ENCODE measurements at places on chromosomes 16 and 17. TPM values are rescaled to one million over a fixed set of nuclear protein-coding genes. Genes with fewer than 3 reads are reported as not detected.
A peak's percentile ranks its signal among the peaks of the same experiment; 100 is the strongest.

DNA sequence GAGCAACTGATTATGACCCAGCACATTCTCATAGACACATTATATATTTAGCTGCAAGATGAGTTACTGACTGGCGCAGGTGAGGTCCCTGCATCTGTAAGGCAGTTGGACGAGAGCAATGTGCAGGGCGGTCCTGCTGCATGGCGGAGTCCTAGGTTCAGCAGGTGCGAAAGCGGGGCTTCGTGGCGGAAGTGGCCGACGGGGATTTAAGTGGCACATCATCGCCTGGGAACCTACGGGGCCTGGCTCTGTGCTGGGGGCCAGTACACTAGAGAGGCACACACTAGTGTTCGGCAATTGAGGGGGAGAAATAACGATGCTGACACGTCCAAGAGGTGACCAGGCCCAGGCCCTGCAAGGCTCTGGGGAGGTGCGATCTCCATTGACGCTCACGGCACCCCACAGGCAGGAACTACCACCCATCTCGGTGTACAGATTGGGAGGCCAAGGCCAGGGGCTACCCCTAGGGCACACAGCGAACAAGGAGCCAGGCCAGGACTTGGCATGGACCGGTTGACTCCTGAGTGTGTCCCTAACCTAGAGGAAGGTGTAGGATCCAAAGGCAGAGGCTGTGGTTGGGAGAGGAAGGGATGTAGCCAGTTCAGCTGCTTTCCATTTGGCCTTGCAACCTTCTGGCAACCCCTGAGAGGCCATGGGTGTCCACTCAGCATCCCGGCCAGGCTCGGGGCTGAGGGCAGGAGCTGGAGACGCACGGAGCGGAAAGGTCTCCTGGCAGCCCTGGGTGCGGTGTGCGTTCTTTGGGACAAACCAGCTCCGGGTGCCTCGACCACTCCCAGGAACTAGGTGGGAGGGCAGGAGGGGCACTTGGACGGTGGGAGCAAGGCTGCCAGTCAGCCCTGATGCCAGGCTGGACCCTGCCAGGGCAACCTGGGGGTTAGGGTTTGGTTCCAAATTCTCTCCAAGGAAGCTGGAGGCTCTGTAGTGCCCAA is 103.9 kb upstream of the CREBBP start:
- DNase-seq = no peak

DNA sequence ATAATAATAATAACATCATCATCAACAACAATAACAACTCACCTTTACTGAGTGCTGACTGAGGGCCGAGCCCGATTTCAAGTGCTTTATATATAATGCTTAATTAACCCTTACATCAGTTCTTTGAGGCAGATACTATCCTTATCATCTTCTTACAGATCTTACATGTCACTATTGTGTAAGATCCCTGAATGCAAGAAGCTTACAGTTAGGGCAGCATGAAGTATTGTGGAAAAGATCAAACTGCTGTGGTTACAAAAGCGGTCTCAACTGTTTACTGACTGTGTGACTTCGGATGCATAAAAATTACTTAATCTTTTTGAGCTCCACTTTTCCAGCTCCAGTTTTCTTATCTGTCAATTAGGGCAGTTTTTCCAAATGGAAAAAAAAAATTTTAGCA is 3.3 kb downstream of the VAT1 start:
- DNase-seq = no peak

- DNase-seq = no peak
These were observed 25.8 kb upstream of the C1QTNF8 start for GRCh38 chr16:1121601-1122397.

- no peak for DNase-seq
These were observed 23.2 kb downstream of the NT5M start for GRCh38 chr17:17326275-17326875.

DNA sequence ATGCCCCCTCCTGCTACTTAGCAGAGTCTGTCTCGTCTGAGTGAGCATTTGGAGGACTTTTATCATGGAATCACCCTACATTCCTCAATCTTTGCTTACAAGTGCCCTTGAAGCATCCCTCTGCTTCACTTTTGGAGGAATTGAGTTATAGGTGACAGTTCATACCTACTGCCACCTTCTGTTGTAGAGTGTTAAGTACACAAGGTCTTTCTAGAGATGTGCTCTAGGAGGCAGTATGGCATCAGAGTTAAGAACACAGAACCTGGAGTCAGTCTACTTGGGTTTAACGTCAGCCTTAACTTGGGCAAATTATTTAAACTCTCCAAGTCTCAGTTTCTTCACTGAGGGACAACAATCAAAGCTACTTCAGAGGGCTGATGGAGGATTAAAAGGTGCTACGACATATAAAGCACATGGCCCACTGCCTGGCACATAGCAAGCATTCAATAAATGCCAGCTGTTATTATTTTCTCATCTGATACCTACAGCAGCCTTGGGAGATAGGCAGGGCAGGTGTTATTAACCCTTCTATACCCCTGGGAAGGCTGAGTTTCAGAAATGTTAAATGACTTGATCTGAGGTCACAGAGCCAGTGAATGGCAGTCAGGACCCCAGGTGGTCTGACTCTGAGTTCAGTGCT is 62.2 kb downstream of the UTP18 start:
- DNase-seq = peak; percentile 20

- DNase-seq = no peak
These were observed 439.2 kb upstream of the SOX9 start for GRCh38 chr17:71681427-71682173.

GRCh38 chr17:60231691-60232090 is 81.9 kb downstream of the CA4 start:
- no peak for DNase-seq

- peak; percentile 95 for DNase-seq
These were observed at the start of gene XYLT2 for GRCh38 chr17:50345432-50346312. XYLT2 (plus strand) TSS chr17:50346126; CDS start chr17:50346141, 15 bp downstream.

- peak; percentile 82 for DNase-seq
These were observed 742 bp downstream of the PFN1 start for GRCh38 chr17:4947411-4948165.

DNA sequence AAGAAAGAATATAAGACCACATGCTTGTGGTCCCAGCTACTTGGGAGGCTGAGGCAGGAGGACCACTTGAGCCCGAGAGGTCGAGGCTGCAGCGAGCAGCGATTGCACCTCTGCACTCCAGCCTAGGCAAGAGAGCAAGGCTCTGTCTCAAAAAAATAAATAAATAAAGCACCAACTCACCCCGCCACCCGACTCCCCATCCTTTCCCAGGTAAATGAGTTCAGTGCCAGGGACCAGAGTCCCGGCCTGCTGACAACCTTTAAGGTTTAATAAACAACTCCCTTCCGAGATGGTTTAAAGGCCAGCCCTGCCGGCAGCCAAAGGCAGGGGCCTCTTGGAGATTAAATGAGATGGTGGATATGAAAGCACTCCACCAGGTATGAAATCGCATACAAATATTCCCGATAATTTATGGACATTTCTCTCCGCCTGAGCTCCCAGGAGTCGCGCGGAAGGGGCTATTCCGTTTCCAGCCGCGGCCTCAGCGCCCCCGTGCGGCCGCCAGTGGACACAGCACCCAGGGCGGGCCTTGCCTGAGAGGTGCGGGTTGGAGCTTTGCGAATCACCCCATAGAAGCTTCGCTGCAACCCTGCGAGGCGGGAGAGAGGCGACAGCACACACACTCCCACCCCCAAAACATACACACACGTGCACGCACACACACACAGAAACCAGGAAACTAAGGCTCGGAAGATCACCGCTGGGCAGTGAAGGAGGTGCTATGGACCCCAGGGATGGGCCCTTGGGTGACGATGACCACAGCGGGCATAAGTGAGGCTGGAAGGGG is 4.0 kb upstream of the RPL38 start:
- peak; percentile 54 for DNase-seq

GRCh38 chr17:81502471-81503017 is 10.1 kb downstream of the ACTG1 start:
- DNase-seq = no peak

DNA sequence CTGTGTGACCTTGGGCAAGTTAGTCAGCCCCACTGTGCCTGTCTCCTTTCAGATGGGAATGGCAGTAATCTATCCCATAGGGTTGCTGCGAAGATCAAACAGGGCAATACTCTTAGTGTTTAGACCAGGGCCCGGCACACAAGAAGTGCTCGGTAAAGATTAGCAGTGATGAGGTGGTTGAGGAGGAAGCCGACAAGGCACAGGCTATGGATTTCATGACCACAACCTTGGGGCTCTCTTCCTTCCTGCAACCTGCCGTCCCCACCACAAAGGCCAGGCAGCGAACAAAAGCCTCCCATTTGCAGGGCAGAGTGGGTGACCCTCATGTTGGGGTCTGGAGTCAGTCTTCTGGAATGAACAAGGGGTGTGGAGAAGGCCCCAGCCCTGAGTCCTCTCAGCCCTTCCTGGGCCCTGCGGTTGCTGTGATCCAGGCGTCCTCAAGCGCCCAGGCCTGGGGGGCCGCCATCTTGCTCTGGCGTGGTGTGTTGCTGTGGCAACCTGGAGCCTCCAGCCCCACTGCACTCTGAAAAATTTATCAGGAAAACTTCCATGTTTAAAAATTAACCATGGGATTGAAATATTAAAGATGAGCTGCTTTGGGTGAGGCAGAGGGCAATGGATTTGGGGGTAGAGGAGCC is 9.8 kb downstream of the ADAM11 start:
- no peak for DNase-seq

- DNase-seq = no peak
These were observed 15.7 kb downstream of the UNC119 start for GRCh38 chr17:28536532-28537218.

- DNase-seq = no peak
These were observed 175.9 kb downstream of the SPECC1 start for GRCh38 chr17:20184977-20185619.

DNA sequence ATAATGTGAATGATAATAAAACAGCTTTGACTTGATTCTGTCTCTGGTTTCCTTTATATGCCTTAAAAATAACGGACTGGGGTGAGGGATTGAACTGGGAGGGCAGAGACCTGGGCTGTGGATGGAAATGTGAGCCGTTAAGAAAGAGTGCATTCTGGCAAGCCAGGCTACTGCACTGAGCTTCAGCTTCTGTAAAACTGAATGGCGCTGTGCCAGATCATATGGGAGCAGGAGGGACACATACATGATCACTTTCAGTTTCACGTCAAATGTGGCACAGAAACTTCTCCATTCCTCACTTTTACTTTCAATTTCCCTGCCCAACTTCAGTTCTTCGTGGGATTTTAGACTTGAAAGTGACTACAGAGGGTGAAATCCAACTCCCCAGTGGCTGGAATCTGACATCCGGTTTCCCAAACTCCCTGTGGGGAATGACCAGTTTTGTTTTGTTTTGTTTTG is 1.1 kb downstream of the MT2A start:
- peak; percentile 93 for DNase-seq

DNA sequence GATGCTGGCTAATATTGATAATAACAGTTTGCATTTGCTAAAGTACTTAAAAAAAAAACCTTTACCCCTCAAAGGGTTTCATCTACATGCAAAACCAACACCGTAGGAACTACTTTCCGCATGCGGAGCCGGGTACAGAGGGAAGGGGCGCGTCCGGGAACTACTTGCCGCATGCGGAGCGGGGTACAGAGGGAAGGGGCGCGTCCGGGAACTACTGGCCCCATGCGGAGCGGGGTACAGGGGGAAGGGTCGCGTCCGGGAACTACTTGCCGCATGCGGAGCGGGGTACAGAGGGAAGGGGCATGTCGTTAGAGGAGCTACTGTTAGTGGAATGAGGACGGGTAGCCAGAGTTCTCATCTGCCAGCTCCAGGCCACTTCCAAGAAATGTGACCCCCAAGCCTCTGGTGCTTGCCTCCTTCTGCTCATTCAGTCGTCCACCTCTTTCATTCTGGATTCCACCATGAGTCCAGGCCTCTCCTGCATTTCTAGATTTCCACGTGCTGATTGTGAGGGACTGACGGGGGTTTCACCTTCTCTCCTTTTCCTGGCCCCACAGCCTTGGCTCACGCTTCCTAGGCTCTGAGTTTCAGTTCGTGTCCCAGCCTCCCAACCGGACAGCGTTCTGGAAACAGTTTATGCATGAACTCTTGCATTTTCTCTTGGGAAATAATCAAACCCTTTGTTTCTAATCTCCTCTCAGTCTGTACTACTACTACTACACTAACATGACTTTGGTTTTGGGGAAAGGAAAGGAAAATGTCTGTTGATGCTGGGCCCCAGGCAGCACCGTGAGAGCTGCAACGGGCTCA is 26.9 kb downstream of the MINK1 start:
- peak; percentile 80 for DNase-seq

- no peak for DNase-seq
These were observed 188.8 kb upstream of the FOXF1 start for GRCh38 chr16:86321491-86321890.

DNA sequence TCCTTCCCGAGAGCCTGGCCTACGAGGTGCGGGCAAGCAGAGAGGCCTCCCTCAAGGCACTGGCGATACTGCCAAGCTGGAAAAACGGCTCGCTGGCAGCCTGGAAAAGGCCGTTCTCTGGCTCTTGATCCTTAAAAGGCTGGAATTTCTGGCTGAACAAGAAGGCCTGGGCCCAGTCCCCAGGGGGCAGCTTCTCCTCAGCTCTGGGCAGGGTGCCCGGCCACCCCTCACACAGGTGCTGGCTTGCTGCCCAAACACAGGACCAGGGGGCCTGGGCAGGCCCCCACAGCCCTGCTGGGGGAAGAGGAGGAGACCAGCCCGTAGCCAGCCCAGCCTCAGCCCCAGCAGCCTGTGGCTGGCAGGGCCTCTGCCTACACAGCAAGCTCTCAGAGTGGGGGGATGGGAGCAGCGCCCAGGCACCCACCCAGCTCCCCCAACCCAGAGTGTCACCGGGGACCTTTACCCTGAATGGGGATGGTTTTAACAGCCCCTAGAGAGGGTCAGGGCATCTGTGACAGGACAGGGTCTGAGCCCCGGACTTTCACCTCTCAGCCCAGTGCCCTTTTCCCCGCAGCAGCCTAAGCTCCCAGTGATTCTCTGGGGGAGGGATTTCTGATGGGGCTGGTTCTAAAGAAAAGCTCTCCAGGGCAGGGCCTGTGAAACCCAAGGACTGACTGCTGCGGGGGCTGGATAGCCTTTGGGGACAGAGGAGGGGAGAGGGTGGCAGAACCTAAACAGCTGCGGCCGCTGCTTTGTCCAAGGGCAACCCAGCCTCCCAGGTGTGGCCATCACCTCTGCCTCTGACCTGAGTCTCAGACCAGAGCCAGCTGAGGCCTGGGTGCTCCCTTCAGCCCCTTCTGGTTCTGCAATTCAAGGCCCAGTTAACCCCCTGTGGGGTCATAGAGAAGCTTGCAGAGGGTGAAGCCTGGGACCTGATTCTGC is 38.6 kb upstream of the TOB1 start:
- peak; percentile 62 for DNase-seq

The CAPNS2 gene
- polyA plus RNA-seq = 0.35 TPM

The C17orf78 gene
- 0.16 TPM for polyA plus RNA-seq

The PTX4 gene
- 1.1 TPM for polyA plus RNA-seq

The ATXN1L gene
- 14.4 TPM for polyA plus RNA-seq

The LPCAT2 gene
- 23.1 TPM for polyA plus RNA-seq

The TNP2 gene
- polyA plus RNA-seq = not detected

The GNGT2 gene
- polyA plus RNA-seq = 1.4 TPM

The DOC2B gene
- 2.8 TPM for polyA plus RNA-seq

The MMP2 gene
- polyA plus RNA-seq = 709 TPM

The FBXL16 gene
- polyA plus RNA-seq = 0.30 TPM

The MEFV gene
- polyA plus RNA-seq = 0.22 TPM

The PNMT gene
- polyA plus RNA-seq = 3.4 TPM

The GRAP gene
- polyA plus RNA-seq = 4.0 TPM

The NOG gene
- 4.2 TPM for polyA plus RNA-seq

The C17orf67 gene
- polyA plus RNA-seq = 1.9 TPM

Measured in muscle of leg (tissue), 16 donors.